ENCODE measurements at places on chromosomes 12 and 14.

DNA sequence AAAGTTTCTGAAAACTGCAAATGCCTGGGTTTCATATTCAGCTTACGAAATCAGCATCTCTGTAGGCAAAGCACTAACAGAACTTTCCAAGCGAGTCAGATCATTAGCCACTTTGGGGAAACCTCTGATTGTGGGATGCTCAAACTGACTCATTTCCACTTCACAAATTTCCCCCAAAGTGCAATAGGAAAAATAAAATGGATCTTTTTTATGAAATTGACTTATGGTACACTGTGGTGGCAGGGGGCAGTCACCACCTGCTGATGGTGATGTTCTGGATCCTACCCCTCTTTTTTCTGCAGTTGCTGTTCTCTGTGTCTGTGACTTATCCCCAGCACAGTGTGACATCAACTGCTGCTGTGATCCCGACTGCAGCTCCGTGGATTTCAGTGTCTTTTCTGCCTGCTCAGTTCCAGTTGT is 5.6 kb downstream of the TCTN1 start:
- no peak for DNase-seq

DNA sequence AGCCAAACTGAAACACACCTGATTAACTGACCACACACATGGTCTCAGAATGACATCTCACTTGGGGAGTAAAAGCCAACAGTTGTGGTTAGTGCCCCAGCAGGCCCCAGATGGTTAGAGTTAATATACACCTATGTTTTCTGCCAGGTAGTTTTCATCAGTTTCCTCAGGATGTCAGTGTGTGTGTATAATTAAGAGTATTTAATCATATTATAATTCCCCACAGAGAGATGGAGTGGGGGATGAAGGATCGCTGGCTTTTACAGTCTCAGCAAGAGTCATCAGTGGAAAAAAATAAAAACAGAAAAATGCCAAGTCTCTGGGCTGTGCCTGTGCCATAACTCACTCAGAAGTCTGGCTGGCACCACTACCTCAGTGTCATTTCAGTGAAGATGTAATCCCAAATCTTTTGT is 412.5 kb downstream of the ZFP36L1 start:
- no peak for DNase-seq

- DNase-seq, result no peak
Observed at GRCh38 chr14:68239988-68240771, 420.6 kb downstream of the RAD51B start.

DNA sequence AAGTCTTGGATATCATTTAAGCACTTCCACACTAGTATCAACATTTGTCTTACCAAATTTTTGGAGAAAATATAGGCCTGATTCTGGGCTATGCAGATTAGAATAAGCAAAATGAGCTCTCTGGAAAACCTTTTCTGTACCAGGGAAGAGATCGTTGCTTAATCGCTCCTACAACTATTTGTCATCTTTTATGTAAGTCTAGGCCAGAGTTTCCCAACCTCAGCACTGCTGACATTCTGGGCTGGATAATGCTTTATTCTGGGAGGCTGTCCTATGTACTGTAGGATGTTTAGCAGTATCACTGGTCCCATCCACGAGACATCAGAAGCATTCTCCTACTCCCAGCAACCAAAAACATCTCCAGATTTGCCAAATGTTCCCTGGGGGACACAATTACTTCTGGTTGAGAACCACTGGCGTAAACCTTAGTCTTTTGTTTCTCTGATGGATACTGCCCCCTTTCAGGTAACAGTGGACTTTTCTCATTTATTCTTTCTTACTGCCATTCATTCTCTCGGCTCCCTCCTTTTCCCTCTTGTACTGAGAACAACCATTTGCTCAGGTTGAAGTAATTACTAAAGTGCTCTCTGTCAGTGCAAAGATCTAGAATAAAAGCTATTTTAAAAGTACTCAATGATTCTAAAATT is 316.9 kb upstream of the E2F7 start:
- DNase-seq, result no peak

DNA sequence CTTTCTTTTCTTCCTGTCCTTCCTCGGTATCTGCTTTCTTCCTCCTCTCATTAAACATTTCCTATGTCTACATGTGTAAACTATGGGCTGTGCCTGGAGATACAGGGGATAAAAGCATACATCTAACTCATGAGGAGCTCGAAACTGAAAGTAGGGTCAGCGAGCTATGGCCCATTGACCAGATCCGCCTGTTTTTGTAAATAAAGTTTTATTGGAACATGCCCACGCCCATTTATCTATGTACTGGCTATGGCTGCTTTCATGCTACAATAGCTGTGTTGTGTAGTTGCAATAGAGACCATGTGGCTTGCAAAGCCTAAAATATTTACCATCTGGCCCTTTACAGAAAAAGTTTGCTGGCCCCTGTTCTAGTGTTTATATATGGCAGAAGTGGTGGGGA is 500.8 kb upstream of the GARIN6 start:
- DNase-seq, result no peak

DNA sequence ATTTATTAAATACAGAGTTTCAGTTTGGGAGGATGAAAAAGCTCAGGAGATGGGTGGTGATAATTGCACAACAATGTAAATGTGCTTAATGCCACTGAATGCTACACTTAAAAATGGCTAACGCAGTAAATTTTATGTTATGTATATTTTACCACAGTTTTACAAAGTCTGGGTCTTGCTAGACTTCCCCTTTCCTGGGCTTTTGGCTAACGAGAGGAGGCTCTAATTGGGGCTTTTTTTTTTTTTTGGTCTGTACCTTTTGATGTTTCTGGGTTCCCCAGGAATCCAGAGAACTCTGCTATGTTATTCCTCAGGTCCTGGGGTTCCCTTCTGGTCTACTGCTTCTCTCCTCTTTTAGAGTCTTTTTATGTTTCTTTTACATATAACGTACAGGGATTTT is 355.5 kb downstream of the CACNA1C start:
- no peak for DNase-seq

- DNase-seq, result no peak
Observed at GRCh38 chr12:100164153-100164704, 21.6 kb upstream of the BLTP3B start.

- DNase-seq, result no peak
Observed at GRCh38 chr14:96145116-96145864, 59.3 kb upstream of the BDKRB2 start.

- no peak for DNase-seq
Observed at GRCh38 chr14:40004871-40005500, 572.8 kb upstream of the FBXO33 start.

- DNase-seq, result no peak
Observed at GRCh38 chr14:74649673-74650072, 37.6 kb upstream of the LTBP2 start.

- no peak for DNase-seq
Observed at GRCh38 chr12:121976950-121977349, 44.7 kb upstream of the BCL7A start.

DNA sequence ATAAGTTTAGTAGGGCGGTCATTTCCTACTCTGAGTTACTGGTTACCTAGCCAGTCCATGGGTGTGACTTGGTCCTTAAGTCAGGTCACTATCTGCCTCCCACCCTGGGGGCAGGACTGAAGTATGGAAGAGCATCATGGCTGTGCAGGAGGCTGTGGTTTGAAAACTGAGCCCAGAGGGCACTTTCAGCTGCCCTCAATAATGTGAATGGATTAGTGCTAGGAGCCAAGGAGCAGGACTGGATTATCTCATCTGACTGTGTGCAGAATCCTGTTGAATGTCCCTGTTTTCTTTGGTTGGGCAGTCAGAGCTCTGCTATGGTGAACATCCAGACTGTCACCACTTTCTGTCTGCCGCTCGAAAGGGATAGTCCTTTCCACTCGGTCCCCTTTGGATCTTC is 1.6 kb downstream of the ATXN7L3B start:
- DNase-seq, result no peak

GRCh38 chr14:33454707-33455106 is 496.2 kb downstream of the EGLN3 start:
- no peak for DNase-seq

DNA sequence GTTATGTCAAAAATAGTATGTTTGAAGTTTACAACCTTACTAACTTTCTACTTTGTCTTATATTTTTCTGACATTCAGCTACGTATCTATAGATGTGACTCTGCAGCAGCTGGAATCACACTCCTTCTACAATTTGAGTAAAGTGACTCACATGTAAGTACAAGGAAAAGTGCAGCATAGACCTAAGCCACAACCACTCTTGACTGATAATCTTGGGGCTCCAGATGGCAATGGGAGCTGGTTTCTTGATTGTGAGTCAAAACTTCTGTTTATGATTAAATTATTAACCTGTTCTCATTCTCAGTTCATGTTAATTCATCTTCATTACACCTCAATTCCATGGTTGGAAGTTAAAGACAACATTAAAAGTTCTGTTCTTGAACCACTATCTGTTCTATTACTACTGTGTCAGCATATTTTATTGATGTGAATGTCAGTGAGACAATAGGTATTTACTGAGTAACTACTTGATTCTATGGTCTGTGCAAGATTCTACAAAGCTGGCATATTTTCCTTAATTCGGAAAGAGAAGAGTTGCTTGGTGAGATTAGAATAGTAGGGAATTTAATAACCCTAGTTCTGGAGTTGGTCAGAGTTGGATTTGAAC is 112.9 kb downstream of the TSHR start:
- DNase-seq, result no peak

DNA sequence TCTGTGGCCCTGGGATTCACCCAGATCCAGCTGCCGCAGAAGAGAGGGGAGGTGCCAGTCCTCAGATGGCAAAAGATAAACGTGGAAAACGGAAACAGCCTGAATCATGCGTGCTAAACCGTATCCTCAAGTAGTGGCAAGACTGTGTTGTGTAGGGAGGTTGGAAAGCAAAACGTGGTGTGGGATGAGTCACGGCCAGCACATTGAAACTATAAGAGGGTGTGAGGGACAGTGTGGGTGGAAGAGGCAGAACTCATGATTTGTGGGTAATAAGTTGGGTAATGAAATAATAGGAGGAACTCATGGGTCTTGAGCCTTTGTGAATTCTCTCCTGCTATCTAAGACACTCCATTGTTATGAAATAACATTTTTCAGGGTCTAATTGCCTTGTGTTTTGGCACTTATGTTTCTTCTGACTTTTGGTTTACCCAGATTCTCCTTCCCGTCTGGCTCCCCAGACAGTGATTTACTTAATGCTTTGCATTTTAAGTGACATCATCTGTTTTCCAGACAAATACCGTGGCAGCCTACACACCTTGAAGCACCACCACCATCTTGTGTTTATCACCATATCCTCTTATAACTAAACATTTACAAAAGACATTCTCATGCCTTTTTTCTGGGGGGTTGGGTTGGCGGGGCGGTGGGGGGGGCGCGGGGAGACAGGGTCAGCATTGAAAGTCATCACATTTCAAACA is 62.3 kb upstream of the PTCSC3 start:
- DNase-seq, result no peak

DNA sequence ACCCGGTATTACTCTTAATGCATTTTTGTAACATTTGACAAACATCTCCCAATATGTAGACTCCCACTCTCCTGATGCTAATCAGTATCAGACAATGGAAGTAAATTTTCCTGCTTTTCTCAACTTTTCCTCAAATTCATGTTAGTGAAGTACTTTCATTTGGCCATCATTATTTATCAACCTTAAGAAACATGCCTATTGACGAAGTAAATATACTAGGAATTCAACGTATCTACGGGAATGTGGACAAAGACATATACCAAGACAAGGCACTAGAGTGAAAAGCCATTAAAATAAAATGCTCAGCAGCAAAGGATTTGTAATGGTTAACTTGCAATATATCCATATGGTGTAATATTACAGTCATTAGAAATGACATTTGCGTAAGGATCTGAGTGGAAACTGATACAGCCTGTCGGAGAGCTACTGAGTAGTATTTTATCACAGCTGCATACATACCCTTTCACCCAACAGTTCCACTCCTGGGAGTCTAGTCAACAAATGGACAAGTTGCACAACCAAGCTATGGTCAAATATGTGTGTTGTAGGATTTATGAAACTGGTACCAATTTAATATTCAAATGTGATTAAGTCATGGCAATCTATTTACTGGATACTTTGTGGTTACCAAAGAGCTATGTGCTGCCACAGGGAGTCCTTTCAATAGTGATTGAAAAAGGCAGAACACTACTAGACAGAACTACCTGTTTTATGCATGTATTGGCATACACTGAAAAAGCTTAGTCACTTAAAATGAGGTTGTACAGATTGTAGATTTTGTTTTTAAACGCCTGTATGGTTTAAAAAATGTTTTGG is 26.5 kb downstream of the NUDT4 start:
- DNase-seq, result no peak

GRCh38 chr12:103745962-103746361 is 95.1 kb downstream of the NT5DC3 start:
- DNase-seq, result no peak

GRCh38 chr14:89320381-89321000 is 96.5 kb downstream of the FOXN3 start:
- no peak for DNase-seq

DNA sequence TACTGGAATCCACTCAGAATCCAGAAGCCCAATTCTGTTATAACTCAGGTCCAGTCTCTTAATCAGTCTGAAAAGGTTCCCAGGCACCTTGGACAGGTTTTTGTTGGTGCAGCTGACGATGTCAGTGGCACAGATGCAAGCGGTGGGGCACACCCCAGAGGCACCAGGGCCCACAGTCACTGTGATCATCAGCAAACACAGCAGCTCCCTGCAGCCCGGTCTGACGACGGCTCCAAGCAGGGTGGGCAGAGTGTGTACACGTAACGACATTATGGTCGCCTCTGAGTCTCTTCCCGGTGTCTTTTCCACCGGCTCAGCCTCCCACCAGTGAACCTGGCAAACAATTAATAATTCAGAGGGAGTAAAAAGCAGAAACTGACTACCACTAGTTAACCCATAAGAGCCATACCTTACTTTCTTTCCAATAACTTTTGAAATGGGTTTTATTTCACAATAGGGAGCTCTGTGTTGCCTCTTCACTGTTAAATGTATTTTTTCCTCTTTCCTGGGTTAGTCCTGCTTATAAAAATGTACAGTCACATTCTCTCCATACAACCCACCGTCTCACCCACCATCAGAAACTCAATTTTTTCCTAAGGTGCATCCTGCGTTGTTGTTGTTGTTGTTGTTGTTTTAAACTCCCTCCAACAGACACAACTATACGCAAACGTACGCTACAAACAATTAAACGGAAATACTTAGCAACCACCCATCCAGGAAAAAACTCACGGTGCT is 521 bp upstream of the PCED1B start:
- no peak for DNase-seq

DNA sequence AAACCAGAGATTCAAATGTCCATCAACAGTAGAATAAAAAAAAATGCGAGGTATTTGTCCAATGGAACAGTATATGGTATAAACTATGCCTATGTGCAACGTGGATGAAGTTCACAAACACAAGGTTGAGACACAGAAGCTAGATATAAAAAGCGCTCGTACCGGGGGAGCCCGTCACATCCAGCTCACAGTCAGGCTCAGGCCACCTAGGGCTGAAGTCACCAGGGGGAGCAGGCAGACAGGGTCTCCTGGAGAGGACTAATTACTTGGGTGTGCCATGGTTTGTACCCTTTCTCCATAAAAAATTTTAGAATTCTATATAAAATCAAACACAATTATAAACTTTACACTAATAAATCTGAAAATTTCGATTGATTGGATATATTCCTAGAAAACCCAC is 13.6 kb downstream of the AHNAK2 start:
- DNase-seq, result no peak

Data from cerebellar nuclear complex (tissue), 1 donor.